ENCODE measurements at places on chromosomes 1 and 21. TPM values are rescaled to one million over a fixed set of nuclear protein-coding genes. Genes with fewer than 3 reads are reported as not detected.

The TNFRSF8 gene
- not detected for polyA plus RNA-seq

The DCST1 gene
- not detected for polyA plus RNA-seq

The MAGI3 gene
- polyA plus RNA-seq: 0.22 TPM

The PTPN7 gene
- 19.1 TPM for polyA plus RNA-seq

- no peak for DNase-seq
Measured at GRCh38 chr1:46456411-46456963, 33.1 kb upstream of the DMBX1 start.

- DNase-seq: no peak
Measured at GRCh38 chr1:196098000-196098399, 510.2 kb downstream of the KCNT2 start.

GRCh38 chr1:24295535-24295934 lies 23.6 kb upstream of the GRHL3 start:
- no peak for DNase-seq
